LHCN-M2 (cell line): ENCODE measurements at places on chromosomes 4 and X.

GRCh38 chr4:41142376-41143310 is 71.7 kb downstream of the APBB2 start:
- peak; percentile 90 for DNase-seq

GRCh38 chr4:188949596-188949995 is 810.4 kb downstream of the TRIML1 start:
- no peak for DNase-seq

DNA sequence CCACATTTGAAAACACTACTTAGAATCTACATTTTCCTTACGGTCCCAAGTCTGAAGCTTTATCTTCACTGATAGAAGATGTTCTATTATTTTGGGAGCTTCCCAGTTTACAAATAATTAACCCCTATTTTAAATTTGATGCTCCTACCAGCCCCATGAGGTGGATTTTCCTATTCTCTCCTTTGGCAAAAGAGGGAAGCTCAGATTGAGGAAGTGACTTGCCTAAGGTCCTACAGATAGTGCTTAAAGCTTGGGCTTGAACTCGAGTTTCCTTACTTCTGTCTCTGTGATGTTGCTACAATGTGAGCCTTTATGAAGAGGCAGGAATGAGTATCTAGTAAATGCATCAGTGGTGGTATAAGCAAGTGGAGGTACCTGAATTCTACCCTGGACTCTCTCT is 27.5 kb downstream of the HEPH start:
- DNase-seq: no peak

GRCh38 chr4:4395849-4396627 is 9.1 kb downstream of the NSG1 start:
- DNase-seq: no peak

DNA sequence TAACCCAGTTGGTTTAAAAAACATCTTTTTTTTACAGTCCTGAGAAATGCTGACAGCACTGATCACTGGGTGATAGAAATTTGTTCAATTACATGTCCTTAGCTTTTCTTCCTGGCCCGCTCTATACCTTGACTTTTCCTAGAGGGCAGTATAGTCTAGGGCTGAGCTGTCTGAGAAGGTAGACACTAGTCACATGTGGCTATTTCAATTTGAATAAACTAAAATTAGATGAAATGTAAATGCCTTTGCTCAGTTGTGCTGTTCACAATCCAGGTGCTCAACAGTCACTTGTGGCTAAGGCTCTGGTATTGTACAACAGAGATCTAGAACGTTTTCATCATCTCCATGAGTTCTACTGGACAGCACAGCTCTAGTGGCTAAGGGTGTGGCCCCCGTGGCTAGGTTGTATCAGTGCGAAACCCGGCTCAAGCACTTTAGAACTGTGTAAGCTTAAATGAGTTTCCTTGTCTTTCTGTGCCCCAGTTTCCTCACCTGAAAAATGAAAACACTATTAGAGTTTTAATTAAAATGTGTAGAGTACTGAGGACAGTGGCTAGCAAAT is 111.6 kb upstream of the WDR17 start:
- DNase-seq: peak; percentile 9

- DNase-seq: no peak
Observed at GRCh38 chr4:187396106-187396505, 599.5 kb upstream of the ZFP42 start.

DNA sequence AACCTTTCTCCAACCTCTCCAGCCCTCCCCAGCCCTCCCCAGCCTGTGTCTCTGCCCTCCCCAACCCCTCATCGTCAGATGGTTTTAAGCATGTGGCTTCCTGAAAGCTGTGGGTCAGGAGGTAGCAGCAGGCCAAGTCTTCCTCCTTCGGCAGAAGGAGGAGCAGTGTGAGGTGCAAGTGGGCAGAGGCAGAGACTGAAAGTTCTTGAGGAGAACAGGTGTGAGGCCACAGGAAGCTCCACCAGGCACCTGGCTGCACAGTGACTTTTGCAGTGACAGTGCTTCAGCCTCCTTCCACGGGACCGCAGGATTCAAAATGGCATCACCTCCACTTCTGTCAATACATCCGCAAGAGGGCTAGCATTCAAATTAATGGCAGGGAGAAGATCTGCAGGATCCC is 203.9 kb upstream of the LEF1 start:
- DNase-seq: no peak

GRCh38 chrX:133337250-133337649 is 78.0 kb downstream of the GPC4 start:
- no peak for DNase-seq

DNA sequence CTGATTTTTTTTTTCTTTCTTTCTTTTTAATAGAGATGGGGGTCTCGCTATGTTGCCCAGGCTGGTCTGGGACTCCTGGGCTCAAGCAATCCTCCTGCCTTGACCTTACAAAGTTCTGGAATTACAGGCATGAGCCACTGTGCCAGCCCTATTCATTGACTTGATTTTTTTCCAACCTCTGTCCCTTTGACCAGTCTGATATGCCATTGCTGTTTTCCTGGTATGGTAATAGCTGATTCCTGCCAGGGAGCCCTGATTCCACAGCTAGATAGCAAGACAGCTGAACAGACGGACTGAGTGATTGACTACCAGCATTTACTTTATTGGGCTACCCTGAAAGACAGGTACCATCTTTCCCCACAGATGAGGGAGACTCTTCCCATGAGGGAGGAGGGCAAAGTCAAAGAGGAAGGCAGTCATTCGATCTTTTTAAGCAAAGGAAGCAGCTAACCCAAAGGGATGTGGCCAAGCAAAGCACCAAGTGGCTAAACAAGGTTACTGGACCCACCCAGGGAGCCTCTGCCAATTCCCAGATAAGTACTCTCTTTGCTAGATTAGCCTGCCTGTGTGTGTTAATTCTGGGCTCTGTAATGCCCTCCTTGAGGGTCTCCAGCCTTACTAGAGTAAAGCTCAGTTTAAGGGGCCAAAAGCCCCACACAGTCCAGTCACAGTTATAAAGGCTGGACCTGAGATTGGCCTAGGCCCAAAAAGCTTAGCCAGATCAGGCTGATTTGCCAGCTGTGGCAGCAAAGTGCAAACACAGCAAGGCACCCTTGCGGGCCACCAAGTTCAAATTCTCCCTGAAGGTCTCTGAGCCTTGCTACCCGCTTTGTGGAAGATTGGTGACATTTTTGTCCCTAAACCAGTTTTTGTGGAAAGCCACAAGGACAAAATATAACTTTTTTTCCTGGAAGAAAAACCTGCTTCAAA is 192.4 kb upstream of the GPC4 start:
- no peak for DNase-seq

- peak; percentile 94 for DNase-seq
Observed at GRCh38 chrX:109840585-109840984, 107.5 kb upstream of the ACSL4 start.

DNA sequence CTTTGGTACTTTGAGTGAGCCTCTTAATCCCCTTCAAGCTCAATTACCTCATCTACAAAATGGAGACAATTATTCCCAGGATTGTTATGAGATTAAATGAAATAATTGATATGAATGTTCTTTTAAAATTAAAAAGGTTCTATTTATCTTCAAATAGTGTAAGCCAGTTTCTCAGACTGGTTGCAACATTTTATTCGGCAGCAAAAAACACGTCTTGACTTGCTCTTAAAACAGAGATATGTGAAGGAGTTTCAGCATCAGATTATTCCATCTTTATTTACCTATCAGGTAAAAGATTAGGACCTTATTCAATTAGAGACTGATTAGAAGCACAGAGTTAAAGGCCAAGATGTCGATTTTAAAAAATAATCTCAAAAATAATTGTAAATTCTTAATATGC is 10.5 kb downstream of the NDNF start:
- no peak for DNase-seq

- DNase-seq: no peak
Observed at GRCh38 chr4:133156096-133156495, 7.0 kb downstream of the PCDH10 start.

GRCh38 chr4:70874268-70875156 is 27.7 kb upstream of the MOB1B start:
- DNase-seq: no peak

- DNase-seq: peak; percentile 40
Observed at GRCh38 chr4:103786014-103786413, 66.2 kb upstream of the TACR3 start.

DNA sequence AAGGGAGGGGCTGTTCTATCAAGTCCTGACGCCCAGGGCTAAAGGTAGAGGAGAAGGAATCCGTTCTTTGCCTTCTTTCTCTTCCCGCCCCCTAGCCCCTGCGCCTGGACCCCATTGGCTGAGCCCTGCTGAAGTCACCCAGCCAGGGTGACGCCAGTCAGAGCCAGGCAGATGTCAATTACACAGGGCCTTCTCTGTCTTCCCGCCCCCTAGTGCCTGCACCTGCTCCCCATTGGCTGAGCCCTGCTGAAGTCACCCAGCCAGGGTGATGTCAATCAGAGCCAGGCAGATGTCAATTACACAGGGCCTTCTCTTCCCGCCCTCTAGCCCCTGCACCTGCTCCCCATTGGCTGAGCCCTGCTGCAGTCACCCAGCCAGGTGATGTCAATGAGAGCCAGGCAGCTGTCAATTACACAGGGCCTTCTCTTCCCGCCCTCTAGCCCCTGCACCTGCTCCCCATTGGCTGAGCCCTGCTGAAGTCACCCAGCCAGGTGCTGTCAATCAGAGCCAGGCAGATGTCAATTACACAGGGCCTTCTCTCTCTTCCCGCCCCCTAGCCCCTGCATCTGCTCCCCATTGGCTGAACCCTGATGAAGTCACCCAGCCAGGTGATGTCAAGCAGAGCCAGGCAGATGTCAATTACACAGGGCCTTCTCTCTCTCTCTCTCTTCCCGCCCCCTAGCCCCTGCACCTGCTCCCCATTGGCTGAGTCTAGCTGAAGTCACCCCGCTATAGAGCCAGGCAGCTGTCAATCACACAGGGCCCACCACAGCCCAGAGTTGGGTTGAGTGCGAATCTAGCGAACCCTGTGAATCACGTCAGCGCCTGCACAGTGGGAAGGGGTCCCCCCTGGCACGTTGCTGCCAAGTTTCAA is 46.4 kb downstream of the ASMT start:
- no peak for DNase-seq

DNA sequence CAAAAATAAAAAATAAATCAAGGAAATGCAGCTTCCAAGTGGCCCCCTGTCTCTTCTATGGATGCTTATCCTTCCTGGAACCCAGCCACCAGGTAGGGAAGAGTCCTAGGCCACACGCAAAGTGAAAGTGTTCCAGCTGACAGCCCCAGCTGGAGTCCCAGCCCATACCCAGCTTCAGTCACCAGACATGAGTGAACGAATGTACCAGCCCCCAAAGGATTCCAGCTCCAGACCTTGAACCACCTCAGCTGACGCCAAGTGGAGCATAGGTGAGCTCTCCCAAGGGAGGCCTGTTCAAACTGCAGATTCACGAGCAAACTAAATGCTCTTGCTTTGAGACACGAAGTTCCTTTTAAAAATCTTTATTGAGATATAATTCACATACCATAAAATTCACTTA is 62.0 kb downstream of the BCOR start:
- no peak for DNase-seq

GRCh38 chr4:73133784-73134183 is 64.3 kb upstream of the COX18 start:
- no peak for DNase-seq

GRCh38 chr4:101711590-101712260 is 78.8 kb upstream of the BANK1 start:
- DNase-seq: peak; percentile 65

GRCh38 chr4:83272900-83273299 is 11.7 kb downstream of the COQ2 start:
- no peak for DNase-seq

GRCh38 chr4:146032234-146032860 is 93.7 kb upstream of the ZNF827 start:
- no peak for DNase-seq

GRCh38 chr4:184409911-184410692 is 64.2 kb downstream of the IRF2 start:
- no peak for DNase-seq

DNA sequence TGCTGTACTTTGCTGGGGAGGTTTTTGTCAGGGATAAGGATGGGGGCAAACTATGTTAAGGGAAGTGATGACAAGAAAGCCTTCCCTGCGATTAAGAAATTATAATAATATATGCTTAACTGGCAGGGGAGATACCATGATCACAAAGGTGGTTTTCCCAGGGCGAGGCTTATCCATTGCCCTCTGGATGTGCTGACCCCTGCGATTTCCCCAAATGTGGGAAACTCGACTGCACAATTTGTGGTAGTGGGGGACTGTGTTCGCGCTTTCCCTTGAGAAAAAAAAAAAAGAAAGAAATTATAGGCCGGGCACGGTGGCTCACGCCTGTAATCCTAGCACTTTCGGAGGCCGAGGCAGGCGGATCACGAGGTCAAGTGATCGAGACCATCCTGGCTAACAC is 24.5 kb downstream of the SLC25A43 start:
- no peak for DNase-seq

- DNase-seq: no peak
Observed at GRCh38 chrX:7987160-7988012, 60.2 kb upstream of the PNPLA4 start.

DNA sequence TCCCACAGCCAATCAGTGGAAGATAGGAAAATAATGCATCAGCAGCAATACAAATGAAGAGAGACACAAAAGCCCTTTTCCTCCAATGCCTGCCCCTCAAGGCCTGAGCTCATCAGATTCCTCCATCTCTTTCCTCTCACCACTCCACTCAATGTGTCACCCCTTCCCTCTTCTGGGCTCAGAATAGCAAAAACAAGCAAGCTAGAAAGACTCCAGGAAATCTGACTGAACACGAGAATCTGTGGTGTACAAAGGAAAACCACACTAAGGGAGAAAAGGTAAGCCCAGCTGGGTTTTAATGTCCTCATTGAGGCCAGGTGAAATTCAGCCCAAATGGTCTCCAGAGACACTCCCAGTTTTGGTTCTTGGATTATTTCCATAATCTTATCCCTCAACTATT is 46.3 kb downstream of the ARHGEF9 start:
- no peak for DNase-seq

GRCh38 chr4:55343887-55344286 is 2.2 kb upstream of the SRD5A3 start:
- DNase-seq: no peak

GRCh38 chrX:133965321-133965720 is 20.1 kb downstream of the GPC3 start:
- no peak for DNase-seq

DNA sequence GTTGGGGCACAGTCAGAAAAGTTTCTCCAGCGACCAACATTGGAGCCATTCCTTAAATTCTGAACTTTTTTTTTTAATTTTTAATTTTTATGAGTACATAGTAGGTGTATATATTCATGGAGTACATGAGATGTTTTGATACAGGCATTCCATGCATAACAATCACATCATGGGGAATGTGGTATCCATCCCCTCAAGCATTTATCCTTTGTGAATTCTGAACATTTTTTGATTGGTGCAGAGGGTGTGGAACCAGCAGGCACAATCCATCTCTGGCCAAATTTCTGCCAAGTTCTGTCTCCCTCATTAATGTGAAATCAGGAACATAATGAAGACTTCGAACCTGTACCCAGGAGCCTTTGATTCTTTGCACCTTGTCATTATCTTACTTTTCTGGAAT is 267.0 kb downstream of the FRMPD4 start:
- no peak for DNase-seq

GRCh38 chr4:19520939-19521520 is 730.7 kb upstream of the SLIT2 start:
- no peak for DNase-seq

- no peak for DNase-seq
Observed at GRCh38 chr4:141246683-141247429, 26.2 kb downstream of the ZNF330 start.
